Right renal pelvis (tissue), 4 donors: ENCODE measurements at places on chromosomes 2 and 18. TPM values are rescaled to one million over a fixed set of nuclear protein-coding genes. Genes with fewer than 3 reads are reported as not detected.

DNA sequence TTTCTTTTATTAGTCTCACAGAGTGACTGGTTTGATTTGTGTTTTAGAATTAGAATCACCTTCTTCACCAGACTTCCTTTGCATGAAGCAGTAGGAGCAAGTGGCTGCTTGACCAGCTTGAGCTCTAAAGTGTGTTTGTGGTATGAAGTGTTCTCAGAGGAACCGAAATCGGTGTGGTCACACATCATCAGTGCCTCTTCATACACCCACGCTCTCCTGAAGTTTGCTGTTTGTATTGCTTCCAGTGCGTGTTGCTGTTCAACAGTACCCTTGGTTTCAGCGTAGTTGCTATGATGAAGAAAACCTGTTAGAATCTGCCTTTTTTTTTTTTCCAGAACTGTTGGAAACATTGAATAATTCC is 77.9 kb downstream of the LIMS1 start:
- no peak for DNase-seq

DNA sequence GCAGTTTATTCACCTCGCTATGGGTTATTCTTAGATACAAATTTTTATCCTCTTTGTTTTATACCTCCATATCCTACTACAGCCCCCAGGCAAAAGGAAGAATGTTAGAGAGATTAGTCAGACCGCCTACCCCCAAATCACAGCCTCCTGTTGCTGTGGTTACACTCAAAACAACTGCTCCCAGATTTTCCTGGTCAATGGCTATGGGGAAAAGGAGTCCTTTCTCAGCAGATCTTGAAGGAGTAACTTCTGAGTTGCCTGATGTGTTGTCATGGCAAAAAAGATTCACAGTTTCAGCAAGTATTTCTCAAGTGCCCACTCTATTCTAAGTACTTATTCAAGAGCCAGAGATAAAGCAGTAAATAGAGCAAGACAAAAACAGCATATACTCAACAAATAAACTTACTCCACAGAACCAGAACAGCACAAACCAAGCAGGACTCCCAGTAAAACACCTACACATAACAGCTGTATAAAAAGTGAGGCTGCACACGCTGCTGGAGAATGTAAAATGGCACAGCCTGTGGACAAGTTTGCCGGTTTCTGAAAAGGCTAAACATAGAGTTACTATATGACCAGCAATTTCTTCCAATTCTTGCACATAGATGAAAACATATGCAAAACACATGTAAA is 104.8 kb downstream of the NOL10 start:
- DNase-seq, result no peak

DNA sequence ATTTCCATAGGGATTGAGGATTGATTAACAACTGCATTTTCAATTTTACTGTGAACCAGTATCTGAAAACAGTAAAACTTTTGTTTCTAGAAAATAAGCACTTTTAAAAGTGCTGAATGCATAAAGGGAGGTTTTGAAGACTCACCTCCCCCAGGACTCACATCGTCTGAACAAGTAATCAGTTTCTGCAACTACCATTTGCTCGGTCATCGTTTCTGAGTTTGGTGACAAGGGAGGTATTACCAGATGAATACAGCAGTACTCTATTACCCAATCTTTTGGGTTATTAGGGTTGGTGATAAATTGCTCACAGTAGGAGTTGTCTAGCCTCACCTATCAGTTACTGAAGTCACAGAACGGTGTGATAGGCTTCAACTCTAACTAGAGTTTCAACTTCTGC is 234.5 kb upstream of the FN1 start:
- DNase-seq, result no peak

DNA sequence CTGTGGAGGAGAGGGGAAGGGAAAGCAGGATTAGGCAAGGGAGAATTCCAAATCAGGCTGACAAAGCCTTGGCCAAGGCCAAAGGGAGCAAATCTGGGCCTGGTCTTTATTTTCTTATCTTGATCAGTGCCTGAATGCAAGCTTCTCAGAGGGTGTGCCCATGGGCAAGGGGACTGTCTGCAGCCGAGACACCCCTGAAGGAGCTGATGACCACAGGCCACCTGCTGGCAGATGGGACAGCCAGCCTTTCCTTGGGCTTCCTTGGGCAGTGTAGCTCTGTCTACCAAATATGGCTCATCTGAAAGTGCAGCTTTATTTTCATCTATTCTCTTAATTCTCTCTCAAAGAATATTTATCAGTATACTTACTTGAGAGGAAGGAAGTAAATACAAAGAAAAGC is 117.0 kb downstream of the PKP4 start:
- DNase-seq, result no peak

The TEKT4 gene
- polyA plus RNA-seq, result 0.16 TPM

DNA sequence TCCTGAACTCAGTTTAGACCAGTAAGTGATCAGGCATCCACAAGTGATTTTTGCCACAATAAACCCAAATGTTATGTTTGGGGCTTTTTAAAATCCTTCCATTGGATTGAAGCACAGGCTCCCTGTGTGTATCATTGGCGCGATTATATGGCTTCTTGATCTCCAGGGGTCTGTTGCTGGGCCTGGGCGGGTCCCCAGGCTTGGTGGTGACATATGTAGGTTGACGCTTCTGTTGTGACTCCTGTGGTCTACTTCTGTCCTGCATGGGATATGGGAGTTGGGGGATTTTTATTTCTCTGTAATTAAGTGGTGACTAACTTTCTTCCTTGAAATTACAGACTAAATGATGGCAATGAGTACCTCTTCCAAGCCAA is 56.2 kb upstream of the EML6 start:
- no peak for DNase-seq

The HOXD3 gene
- polyA plus RNA-seq, result 30.0 TPM

- no peak for DNase-seq
Observed at GRCh38 chr2:10305254-10305635, 2.5 kb downstream of the HPCAL1 start.

The CMPK2 gene
- 5.5 TPM for polyA plus RNA-seq

- DNase-seq, result no peak
Observed at GRCh38 chr2:239780236-239780994, 244.7 kb downstream of the NDUFA10 start.

The LINC00305 gene
- 3.0 TPM for polyA plus RNA-seq

DNA sequence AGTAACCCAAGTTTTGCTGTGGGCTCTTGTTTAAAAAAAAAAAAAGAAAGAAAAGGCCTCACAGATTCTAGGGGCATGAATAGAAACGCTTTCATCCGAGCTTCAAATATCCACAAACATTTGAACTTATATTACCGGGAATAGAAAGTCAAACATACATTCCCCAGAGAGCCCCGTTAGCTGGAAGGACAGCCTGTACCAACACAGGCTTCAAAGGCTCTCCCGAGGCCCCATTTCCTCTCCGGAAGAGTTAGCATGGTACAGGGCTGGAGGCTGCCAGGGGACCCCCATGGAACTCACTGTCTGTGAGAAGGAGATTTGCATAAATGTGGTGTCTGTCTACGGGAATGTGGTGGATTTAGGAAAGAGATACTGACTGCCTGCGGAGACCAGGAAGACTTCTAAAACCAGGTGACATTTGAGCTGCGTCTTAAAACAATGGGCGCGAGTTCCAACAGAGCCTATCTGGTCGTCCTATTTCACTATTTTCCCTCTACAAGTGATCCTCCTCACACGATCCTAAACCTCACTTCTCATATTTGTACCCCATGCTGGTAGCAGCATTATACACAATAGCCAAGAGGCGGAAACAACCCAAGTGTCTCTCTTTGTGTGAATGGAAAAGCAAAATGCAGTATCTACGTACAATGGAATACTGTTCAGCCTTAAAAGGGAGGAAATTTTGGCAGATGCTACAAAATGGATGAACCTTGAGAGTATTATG is 820 bp upstream of the MATN3 start:
- no peak for DNase-seq

GRCh38 chr2:106039634-106040315 is 154.3 kb downstream of the UXS1 start:
- DNase-seq, result no peak

GRCh38 chr2:20425371-20425881 is 21.4 kb upstream of the RHOB start:
- no peak for DNase-seq

DNA sequence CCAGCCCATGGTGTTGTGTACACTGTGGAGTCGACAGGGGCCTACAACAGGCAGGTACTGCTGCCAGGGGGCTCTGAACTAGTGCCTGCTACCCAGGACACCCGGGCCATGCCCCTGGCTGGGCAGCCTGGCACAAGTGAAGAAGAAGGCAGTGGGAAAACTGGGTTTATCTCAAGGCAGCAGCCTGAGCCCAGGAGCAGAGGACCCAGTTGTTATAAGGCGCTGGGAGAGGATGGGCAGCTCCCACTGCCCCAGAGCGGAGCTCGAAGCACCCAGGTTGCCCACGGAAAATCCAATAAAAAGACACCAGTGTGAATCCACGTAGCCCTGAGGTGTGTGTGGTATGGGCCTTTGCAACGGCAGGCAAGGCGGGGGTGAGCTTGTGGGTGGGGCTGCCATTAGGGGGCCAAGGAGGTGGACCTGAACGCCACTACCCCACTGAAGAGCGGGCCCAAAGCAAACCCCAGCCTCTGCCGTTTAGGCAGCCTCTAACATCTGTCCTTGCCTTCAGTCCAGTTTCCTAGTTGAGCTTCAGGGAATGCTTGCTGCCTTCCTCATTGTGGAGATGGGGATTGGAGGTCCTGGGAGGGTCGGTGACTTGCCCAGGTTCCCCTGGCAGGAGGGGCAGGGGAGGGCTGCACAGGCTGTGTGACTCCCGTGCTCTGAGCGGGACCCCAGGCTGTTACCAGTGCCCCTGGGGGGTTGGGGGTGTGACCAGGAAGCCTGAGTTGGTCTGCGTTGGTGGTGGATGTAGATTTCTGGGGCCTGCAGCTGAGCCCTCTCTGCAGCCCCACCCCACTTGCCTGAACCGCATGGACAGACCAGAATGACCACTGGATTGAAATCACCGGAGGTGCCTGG is 16.0 kb downstream of the ARID5A start:
- no peak for DNase-seq

GRCh38 chr2:240394549-240394948 is 40.9 kb upstream of the GPC1 start:
- no peak for DNase-seq

The RPL31 gene
- 2,508 TPM for polyA plus RNA-seq

- DNase-seq, result no peak
Observed at GRCh38 chr2:106020032-106020431, 174.1 kb downstream of the UXS1 start.

The POU3F3 gene
- polyA plus RNA-seq, result 108 TPM

The TMEM247 gene
- not detected for polyA plus RNA-seq

GRCh38 chr2:24085200-24085489 is 511 bp upstream of the TP53I3 start:
- no peak for DNase-seq

- no peak for DNase-seq
Observed at GRCh38 chr2:136281281-136282114, 163.5 kb upstream of the CXCR4 start.

- DNase-seq, result no peak
Observed at GRCh38 chr2:149087751-149088150, 49.3 kb downstream of the LYPD6B start.

- DNase-seq, result no peak
Observed at GRCh38 chr18:60471652-60472051, 99.1 kb upstream of the MC4R start.

The SLC19A3 gene
- polyA plus RNA-seq, result 9.8 TPM
